ENCODE measurements at places on chromosomes 1 and 21. TPM values are rescaled to one million over a fixed set of nuclear protein-coding genes. Genes with fewer than 3 reads are reported as not detected.

The COL6A2 gene
- 15.6 TPM for total RNA-seq

The SLFNL1 gene
- not detected for total RNA-seq

The ASTN1 gene
- total RNA-seq: not detected

The LCE3D gene
- total RNA-seq: 2.4 TPM

The AQP10 gene
- total RNA-seq: not detected

The CD34 gene
- total RNA-seq: not detected

The TMOD4 gene
- not detected for total RNA-seq

The PLA2G2F gene
- not detected for total RNA-seq

The NBPF6 gene
- not detected for total RNA-seq

The DDAH1 gene
- total RNA-seq: 7.0 TPM

The FLG2 gene
- total RNA-seq: not detected

The CDC7 gene
- total RNA-seq: 6.3 TPM

The KRTAP6-1 gene
- not detected for total RNA-seq

The SEMA4A gene
- 0.33 TPM for total RNA-seq

The SGIP1 gene
- not detected for total RNA-seq

The PLPPR5 gene
- total RNA-seq: not detected

The IL20 gene
- not detected for total RNA-seq

The LRRC52 gene
- not detected for total RNA-seq

The AMY1C gene
- total RNA-seq: not detected

The FNDC5 gene
- total RNA-seq: 0.32 TPM

The SH2D1B gene
- total RNA-seq: 0.10 TPM

The KRTAP12-2 gene
- not detected for total RNA-seq

The GJA8 gene
- total RNA-seq: not detected

The DPT gene
- not detected for total RNA-seq

The MOB3C gene
- total RNA-seq: 3.9 TPM

The GPR61 gene
- total RNA-seq: not detected

The FAM167B gene
- total RNA-seq: 0.33 TPM

The PDE9A gene
- 1.6 TPM for total RNA-seq

The SMIM1 gene
- 1.7 TPM for total RNA-seq

The KAZN gene
- total RNA-seq: 3.4 TPM
